Keratinocyte (primary cell): ENCODE measurements at places on chromosomes 5 and 9. TPM values are rescaled to one million over a fixed set of nuclear protein-coding genes. Genes with fewer than 3 reads are reported as not detected.

DNA sequence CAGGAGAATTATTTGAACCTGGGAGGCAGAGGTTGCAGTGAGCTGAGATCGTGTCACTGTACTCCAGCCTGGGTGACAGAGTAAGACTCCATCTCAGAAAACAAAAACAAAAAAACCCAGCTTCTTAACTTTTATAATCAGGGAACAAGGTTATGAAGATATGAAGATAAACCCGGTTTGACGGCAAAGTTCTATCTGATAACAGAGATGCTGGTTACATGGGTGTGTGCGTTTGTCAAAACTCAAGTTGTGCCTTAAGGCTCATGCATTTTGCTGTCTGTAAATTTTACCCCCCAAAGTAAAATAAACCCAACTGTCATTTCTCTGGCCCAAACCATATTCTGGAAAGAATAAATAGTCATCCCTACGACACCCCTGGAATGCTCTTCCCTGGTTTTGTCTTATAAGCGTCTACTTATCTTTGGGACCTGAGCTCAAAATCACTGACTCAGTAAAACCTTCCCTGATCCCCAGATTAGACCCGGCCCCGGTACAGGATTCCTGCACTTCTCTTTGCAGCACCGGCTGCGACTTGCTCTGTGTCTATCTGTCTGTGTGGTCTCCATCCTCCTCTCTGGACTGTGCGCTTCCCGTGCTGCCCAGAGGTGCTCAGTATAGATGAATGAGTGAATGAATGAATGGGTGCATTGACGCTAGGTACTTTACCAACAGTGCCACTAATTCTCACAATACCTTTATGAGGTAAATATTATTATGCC lies 172.2 kb downstream of the DAB2IP start:
- H3K4me3 ChIP-seq: no peak overlapping the region
- no peaks in the 10 kb centered on the region for H3K27me3 ChIP-seq
- no peaks in the 10 kb centered on the region for H3K4me1 ChIP-seq
- H3K36me3 ChIP-seq: peaks cover 4% of the 10 kb centered on the region
- no peak overlapping the region for H3K27ac ChIP-seq

DNA sequence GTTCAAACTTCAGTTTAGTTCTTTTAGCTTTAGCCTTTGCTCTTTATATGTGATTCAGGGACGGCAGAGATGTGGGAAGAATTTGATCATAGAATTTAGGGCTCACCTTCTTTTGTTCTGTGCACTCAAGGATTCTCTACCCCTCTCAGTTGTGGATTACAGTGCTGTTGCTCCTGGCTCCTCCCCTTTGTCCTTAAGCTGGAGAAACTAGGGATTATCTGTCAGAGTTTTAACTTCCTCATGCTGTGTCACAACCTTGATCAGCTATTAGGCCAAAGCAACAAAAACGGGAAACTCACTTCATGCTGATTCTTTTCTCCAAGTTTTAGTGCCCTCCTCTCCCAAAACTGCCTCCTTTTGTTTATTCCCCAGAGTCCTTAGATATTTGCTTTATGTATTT lies 13.0 kb upstream of the PCDHAC2 start:
- no peak overlapping the region for H3K27ac ChIP-seq
- no peak overlapping the region for H3K4me3 ChIP-seq
- no peak for DNase-seq
- H3K36me3 ChIP-seq: no peaks in the 10 kb centered on the region
- no peaks in the 10 kb centered on the region for H3K4me1 ChIP-seq

Gene CCL27
- 0.46 to 1.1 TPM (median 1.1 TPM) in 3 replicates for polyA plus RNA-seq

DNA sequence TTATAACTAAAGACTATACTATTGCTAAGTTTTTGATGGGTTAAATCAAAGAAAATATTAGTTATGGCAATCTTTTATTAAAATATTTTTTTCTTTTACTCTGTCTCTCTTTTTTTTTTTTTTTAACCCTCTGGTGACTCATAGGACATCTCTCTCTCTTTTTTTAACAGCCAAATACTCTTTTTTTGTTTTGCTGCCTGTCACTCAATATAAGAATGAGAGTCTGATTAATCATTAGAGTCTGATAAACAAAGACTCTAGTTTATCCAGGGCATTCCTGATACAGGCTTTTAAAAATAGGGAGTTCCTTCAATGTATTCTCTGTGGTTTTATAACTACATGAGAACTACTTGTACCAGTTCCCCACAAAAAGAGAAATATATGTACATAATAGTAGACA lies 77.3 kb downstream of the SLC38A9 start:
- no peak overlapping the region for H3K4me3 ChIP-seq
- no peak for DNase-seq
- no peaks in the 10 kb centered on the region for H3K27me3 ChIP-seq
- H3K36me3 ChIP-seq: no peaks in the 10 kb centered on the region
- peaks cover 3% of the 10 kb centered on the region for H3K4me1 ChIP-seq
- H3K27ac ChIP-seq: no peak overlapping the region

DNA sequence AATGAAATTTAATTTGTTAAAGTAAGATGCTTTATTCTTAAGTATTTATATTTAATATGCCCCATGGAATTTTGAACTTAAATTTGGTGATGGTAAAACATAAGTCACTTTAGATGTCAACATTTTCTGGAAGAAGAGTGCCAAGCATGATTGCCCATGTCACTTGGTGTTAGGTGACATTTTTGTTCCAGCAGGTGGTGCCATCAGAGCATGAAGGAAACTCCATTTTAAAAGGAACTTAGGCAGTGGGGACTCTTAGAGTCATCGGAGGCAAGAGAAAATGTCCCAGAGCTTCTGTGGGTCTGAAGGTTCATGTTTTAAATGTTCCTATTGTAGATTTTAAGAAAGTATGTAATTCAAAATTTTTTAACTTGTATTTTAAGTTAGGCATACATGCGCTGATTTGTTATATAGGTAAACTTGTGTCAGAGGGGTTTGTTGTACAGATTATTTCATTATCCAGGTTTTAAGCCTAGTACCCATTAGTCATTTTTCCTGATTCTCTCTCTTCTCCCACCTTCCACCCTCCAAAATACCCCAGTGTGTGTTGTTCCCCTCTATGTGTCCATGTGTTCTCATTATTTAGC lies 789.3 kb downstream of the SEMA5A start:
- H3K4me3 ChIP-seq: no peak overlapping the region
- no peaks in the 10 kb centered on the region for H3K4me1 ChIP-seq
- H3K27ac ChIP-seq: no peak overlapping the region
- no peaks in the 10 kb centered on the region for H3K27me3 ChIP-seq

Gene NDUFS4
- 69.3 to 118 TPM (median 102 TPM) in 3 replicates for polyA plus RNA-seq
